DMS79 (cell line): ENCODE measurements at places on chromosomes 12 and 14.

GRCh38 chr12:85060916-85061315 lies 24.8 kb downstream of the LRRIQ1 start:
- DNase-seq = no peak

DNA sequence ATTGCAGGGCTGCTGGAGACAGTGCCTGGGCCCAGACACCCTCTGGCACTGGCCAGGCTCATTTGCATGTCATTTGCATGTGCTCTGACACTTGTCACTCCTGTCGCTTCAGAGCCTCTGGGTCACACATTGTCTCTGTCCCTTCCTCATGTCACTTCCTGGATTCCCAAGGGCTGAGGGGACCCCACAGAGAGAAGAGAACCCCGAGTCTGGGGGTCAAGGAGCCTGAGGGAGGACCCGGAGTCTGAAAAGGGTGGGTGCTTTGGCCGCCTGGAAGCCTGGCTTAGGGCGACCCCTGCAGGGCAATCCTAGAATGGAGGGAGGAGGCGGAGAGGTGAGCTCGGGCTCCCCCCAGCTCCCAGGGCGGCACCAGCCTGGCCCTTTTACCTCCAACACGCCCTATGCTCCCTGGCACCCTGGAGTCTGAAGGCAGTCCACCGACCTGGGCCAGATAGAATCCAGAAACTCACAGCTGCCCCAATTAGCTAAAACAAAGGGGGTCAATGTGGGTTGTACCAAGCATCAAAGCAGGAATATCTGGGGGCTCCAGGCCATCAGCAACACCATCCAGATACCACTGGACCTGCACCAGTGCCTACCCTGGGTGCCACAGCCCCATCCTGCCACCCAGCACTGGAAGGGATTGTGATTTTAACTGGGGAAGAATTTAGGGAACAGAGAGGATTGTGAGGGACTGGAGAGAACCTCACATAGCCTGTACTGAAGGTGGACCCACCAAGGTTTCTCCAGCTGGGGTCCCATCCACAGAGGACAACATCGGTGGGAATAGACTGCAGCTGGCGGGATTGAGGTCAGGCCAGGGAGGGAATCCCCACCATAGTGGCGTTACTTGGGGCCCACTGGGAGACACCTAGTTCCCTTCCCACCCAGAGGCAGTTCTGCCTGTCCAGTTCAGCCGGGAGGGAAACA lies 21.8 kb upstream of the KRT78 start:
- DNase-seq = no peak

DNA sequence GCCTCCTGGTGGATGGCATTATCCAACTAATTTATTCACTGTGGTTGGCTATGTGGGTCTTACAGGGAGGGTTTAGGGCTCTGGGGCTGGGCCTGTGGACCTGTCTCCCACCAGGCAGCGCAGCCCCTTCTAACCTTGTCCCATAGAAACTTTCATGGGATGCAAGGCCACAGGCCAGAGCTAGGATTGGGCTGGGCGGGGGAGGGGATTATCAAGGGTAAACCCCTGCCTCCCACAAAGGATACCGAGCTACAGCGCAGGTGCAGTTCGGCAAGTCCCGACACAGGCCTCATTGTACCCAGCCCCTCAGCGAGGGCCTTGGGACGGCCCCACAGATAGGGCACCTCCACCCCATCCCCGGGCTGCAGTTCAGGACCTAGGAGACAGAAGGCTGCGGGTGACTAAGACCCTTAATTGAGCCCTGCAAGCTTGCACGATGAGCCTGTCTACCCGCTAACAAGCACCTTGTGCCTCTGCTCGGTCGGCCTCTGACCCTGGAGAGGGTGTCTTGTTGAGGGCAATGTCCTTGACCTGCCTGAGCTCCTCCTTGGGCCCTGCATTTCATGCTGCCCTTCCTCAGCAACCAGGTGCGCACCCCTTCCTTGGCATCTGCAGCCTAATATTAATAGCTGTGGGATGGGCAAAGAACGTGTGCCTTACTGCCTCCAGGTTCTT lies 46.7 kb downstream of the PSMA6 start:
- DNase-seq = no peak

DNA sequence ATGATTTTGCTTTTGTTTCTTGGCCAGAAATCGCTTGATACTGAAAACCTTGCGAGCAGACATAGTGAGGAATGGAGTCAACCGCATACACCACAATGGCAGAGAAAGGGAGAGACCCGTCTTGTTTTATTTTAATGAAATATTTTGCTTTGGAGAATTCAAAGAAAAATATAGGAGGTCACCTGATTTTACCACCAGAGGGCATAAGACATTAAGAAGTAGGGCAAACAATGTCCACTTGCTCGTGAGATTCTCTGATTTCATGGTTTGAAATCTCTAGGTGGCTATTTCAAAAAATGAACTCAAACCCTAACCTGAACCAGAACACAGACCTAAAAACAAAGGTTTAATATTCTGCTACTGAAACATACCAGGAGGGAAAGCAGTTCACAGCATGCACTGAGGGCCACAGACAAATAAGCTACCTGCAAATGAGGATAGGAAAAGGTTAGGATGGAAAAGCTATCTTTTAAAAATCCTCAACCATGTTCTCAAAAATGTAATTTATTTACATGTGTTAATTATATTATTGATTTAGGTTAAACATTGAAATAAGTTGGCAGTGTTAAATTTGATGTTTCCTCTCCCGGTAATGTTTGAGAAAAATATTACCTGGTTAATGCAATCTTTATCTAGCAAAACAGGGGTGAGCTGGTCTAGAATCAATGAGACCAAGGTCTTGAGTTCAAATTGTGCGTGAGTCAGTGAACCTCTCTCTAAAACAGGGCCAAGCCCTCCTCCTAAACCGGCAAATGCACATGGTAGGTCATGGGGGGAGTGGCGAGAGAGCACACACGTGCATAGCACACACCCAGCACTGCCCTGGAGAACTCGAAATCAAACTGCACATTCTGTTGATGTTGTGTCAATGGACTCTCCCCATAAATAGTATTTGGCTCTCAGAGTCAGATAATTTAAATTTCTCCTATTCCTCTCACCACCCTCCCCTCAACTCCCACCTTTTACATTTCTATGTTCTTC lies 12.5 kb downstream of the IFNG-AS1 start:
- DNase-seq = no peak

DNA sequence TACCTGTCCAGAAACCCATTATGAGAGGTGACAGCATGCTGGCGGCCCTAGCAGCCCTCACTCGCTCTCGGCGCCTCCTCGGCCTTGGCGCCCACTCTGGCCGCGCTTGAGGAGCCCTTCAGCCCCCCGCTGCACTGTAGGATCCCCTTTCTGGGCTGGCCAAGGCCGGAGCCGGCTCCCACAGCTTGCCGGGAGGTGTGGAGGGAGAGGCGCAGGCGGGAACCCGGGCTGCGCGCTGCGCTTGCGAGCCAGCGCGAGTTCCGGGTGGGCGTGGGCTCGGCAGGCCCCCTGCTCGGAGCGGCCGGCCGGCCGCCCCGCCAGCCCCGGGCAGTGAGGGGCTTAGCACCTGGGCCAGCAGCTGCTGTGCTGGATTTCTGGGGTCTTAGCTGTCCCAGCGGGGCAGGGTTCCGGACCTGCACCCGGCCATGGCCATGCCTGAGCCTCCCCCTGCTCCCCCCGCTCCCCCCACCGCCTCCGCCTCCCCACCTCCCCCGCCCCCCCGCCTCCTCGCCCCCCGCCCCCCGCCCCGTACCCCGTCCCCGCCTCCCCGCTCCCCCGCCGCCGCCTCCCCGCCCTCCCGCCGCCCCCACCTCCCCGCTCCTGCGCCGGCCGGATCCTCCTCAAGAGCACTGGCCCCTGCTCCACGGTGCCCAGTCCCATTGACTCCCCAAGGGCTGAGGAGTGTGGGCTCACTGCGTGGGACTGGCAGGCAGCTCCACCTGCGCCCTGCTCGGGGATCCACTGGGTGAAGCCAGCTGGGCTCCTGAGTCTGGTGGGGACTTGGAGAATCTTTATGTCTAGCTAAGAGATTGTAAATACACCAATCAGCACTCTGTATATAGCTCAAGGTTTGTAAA lies 163.1 kb downstream of the KLHL28 start:
- DNase-seq = no peak

- no peak for DNase-seq
Observed at GRCh38 chr12:13165617-13166041, 30.9 kb upstream of the EMP1 start.

DNA sequence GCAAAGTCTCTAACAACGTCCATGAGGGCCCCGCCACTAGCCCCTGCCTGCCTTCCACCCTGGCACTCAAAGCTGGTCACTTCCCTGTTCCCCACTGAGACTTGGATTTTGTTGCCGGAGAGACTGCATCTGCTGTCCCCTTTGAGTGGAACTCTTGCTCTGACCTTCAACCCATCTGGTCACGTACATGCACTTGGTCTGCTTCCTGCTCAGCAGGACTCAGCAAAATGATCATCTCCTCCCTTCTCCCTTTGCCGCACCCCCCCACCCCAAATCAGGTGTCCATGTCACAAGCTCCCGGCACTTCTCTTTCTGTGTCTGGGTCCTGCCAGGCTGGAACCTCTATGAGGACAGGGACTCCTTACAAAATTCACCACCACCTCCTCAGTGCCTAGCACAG lies 180.9 kb downstream of the CHST11 start:
- no peak for DNase-seq

- DNase-seq = peak; percentile 86
Observed at GRCh38 chr12:132429946-132430643, 59.9 kb upstream of the FBRSL1 start.

DNA sequence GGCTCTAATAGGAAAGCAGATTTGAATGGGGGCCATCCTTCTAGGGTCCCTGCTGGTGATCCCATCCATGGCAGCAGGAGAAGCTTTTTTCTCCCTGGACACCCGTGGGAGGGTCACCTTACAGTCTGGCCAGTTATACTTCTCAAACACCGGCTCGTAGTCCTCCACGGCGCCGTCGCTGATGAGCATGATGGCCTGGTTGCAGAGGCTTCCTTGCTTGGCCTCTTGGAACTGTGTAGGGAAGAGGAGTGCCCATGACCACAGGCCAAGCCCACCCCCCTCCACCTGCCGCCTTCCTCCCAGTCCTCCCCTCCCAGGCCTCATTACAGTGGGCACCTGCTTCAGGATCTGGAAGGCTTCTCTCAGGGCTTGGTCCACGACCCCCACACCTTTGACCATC lies 33.8 kb downstream of the CACNA2D4 start:
- no peak for DNase-seq

GRCh38 chr12:75622492-75622891 lies 111.1 kb upstream of the KRR1 start:
- DNase-seq = no peak

DNA sequence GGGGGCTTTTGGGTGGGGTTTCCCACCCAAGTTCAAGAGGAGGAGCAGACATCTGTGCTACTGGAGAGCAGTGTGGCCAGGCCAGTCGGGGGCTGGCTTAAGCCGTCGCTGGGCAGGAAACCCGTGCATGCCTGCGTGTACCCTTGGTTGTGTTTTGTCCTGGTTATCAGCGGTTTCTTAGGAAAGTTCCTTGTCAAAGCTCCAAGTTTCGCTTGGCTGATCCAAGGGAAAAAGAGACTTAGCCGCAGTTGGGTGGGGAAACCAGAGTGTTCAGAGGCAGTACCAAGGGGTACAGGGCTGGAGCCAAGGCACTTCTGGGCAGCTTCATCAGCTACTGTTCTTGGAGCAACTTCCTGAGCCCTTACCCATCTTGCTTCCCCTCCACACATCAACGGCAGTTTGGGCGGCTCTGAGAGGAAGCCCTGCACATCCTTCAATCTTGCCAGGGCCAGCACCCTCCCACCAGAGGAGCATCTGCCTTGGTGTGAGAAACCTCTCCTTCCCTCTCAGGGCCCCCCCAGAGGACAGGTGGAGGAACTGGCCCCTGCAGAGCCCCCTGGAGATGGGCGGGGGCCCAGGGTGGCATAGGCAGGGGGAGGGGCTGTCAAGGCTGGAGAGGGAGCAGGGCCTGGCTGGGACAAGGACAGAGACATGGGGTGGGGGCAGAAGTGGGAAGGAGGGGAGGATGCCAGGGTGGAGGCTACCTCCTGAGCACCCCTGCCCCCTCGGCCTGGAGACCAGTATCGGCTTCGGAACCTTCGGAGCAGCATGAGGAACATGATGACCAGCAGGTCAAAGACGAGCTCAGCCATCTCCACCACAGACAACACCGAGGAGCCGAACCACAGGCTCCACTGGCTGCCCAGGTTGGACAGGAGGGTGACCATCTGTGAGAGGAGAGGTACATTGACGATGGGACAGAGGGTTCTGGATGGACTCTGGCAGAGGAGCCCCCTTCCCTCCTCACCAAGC lies 5.8 kb upstream of the TNFRSF1A start:
- DNase-seq = no peak

GRCh38 chr14:22919601-22919921 lies 612 bp upstream of the RBM23 start:
- no peak for DNase-seq

DNA sequence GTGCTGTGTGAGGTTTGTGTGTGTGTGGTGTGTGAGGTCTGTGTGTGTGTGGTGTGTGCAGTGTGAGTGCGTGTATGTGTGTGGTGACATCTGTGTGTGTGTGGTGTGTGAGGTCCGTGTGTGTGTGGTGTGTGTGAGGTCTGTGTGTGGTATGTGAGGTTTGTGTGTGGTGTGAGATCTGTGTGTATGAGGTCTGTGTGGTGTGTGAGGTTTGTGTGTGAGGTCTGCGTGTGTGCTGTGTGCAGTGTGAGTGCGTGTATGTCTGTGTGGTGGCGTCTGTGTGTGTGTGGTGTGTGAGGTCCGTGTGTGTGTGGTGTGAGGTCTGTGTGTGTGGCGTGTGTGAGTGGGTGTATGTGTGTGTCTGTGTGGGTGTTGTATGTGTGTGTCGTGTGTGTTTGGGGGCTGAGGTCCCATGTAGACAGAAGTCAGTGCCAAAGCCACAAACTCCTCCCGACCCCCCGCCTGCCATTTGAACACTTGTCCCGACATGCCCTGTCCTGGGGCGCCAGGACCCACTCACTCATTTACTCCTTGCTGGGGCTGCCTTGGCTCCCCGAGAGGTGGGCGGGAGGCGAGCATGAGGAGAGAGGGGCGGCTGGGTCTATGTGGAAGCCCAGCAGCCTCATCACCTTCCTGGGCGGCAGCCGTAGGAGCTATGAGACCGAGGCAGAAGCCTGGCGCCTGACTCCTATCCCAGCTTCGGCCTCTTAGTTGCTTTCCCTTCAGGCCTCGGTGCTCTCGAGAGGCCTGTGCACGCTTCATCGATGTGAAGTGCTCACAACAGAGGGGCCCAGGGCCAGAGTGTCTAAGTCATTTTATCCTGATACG lies 20.5 kb downstream of the RILPL1 start:
- peak; percentile 98 for DNase-seq

- DNase-seq = no peak
Observed at GRCh38 chr12:31759632-31760459, 31.0 kb upstream of the AMN1 start.

GRCh38 chr14:23357261-23357660 lies 4.6 kb upstream of the SLC22A17 start:
- no peak for DNase-seq

DNA sequence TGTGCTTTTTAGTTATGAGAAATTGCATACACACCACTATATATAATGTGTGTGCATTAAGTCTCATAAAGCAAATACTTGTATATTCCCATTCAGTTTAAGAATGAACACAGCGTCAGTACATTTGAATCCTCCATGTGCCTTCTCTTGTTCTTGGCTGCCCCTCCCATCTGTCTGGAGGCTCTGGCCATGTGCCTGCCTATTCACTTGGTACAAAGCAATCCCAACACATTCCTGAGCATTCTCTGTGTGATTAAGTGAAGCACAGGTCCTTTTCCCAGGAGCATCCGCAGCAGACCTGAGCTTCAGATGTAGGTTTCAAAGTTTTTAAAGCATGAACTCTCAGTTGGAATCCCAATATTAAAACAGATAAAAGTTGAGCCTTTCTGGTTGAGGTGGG lies 58.7 kb downstream of the POLR3B start:
- no peak for DNase-seq

- DNase-seq = no peak
Observed at GRCh38 chr14:73739899-73740617, 25.9 kb upstream of the PNMA1 start.
